Chondrocyte (in vitro differentiated cells): ENCODE measurements at places on chromosomes 4 and X. TPM values are rescaled to one million over a fixed set of nuclear protein-coding genes. Genes with fewer than 3 reads are reported as not detected.
A peak's percentile ranks its signal among the peaks of the same experiment; 100 is the strongest.

DNA sequence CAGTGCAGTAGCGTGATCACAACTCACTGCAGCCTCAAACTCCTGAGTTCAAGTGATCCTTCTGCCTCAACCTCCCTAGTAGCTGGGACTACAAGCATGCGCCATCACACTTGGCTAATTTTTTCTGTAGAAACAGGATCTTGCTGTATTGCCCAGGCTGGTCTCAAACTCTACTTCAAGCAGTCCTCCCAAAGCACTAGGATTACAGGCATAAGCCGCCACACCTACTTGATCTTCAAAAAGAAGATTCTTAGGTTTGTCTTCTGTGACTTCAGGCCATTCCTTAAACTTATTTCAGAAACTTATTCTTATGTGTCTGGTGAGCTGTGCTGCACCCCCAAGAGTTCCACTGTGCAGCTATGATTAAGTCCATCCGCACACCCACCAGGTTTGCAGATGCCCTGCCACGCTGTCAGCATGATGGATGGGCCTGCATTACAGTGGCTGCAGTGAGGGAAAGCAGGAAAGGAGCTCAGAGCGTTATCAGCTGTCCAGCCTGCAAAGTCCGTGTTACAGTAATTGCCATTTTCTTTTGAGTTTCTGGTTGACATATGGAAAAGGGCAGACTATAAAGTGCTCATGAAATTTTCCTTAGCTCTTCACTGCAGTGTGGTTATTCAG is 146.6 kb downstream of the AASDH start:
- peaks cover 5% of the 10 kb centered on the region for H3K4me1 ChIP-seq
- no peaks in the 10 kb centered on the region for H3K36me3 ChIP-seq
- DNase-seq = no peak
- no peaks in the 10 kb centered on the region for H3K27me3 ChIP-seq
- H3K27ac ChIP-seq = no peak overlapping the region
- no peak overlapping the region for H3K4me3 ChIP-seq

DNA sequence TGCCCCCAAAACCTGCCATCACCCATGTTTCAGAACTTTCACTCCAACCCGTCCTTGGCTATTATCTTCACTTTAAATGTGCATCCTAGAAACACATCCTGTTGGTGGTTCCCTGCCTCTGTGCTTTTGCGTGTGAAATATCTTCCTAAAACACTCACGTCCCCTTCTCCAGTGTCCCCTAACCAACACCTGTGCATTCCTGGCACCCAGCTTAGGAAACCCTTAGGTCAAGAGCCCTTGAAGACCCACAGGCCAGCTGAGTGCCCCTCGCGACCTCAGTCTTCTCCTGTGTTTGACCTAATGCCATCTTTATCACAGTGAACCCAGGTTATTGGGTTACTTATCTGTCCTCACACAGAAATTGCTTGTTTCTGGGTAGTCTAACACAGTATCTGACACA is 117.6 kb downstream of the STK32B start:
- H3K36me3 ChIP-seq = peaks cover 8% of the 10 kb centered on the region
- peaks cover 27% of the 10 kb centered on the region for H3K4me1 ChIP-seq
- H3K27ac ChIP-seq = no peak overlapping the region
- H3K27me3 ChIP-seq = no peaks in the 10 kb centered on the region
- no peak for DNase-seq

DNA sequence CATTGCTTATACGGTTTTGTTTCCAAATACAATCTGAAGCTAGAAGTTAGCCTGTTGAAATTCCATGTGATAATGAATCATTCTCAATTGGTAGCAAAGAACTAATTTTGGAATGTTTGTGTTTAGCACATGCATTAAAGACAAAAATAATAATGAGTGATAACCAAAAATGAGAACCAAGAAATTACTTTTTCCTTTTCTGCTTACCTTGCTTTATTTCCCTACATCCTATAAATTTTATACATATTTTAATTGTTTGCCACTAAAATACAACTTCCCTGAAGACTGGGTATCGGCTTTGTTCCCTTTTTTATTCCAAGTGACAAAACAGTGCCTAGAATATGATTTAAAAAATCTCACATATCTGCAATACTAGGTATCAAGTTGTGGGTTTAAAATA is 203.8 kb upstream of the TACR3 start:
- no peaks in the 10 kb centered on the region for H3K4me1 ChIP-seq
- H3K36me3 ChIP-seq = no peaks in the 10 kb centered on the region
- H3K4me3 ChIP-seq = no peak overlapping the region
- no peak for DNase-seq

FMR1NB gene
- total RNA-seq = not detected in 3 replicates

TLR1 gene
- total RNA-seq = 0.15 to 1.1 TPM (median 0.38 TPM) in 3 replicates

- no peaks in the 10 kb centered on the region for H3K4me1 ChIP-seq
- no peak overlapping the region for H3K4me3 ChIP-seq
- no peaks in the 10 kb centered on the region for H3K27me3 ChIP-seq
- H3K27ac ChIP-seq = no peak overlapping the region
- H3K36me3 ChIP-seq = no peaks in the 10 kb centered on the region
These were observed 5.7 kb downstream of the TRIM75 start for GRCh38 chr4:165059386-165059785.

DNA sequence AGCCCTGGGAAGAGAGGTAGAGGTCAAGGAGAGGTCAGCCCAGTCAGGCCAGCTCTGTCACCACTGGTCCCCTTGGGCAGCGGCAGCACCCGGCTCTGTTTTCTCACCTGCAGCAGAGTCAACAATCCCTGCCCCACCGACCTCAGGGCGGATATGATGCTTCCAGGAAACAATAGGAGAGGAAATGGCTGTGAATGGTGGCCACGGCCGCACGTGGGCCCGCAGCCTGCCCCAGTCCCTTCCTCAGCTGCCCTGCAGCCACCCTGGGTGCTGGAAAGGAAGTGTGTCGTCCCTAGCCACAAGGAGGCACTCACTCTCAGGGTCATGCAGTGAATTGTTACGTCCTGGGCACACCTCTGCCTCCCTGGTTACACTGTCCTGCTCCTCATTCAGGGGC is 92.5 kb upstream of the ENPP6 start:
- H3K4me3 ChIP-seq = no peak overlapping the region
- H3K27me3 ChIP-seq = no peaks in the 10 kb centered on the region
- no peaks in the 10 kb centered on the region for H3K4me1 ChIP-seq
- DNase-seq = no peak
- H3K36me3 ChIP-seq = no peaks in the 10 kb centered on the region

DNA sequence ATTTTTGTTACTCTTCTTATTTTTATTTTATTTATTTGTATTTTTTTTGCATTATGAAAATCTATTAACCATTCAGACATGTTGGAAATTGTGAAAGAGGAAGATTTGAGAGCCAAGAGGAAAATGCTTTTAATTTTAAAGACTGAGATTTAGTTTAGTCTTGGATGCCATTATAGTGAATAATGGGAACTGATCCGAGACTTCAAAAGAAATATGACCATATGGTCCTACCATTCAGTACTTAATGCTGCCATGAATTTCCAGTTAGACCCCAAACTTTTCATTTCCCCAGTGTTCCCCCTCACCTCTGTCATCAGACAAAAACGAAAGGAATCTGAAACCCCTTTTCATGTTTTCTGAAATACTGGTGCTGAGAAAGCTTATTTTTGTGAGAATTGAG is 95.5 kb downstream of the TENM3 start:
- peaks cover 10% of the 10 kb centered on the region for H3K4me1 ChIP-seq
- no peak overlapping the region for H3K4me3 ChIP-seq
- no peaks in the 10 kb centered on the region for H3K27me3 ChIP-seq
- H3K27ac ChIP-seq = no peak overlapping the region
- no peak for DNase-seq

GABRG1 gene
- not detected in 3 replicates for total RNA-seq

DRP2 gene
- total RNA-seq = 0.23 to 0.92 TPM (median 0.37 TPM) in 3 replicates

NDST3 gene
- 1.2 to 1.7 TPM (median 1.3 TPM) in 3 replicates for total RNA-seq

GPC4 gene
- 64.6 to 94.8 TPM (median 67.6 TPM) in 3 replicates for total RNA-seq

GRCh38 chr4:25982962-25983361 is 68.9 kb downstream of the SMIM20 start:
- peaks cover 3% of the 10 kb centered on the region for H3K4me1 ChIP-seq
- no peak for DNase-seq
- H3K27me3 ChIP-seq = peaks cover 3% of the 10 kb centered on the region
- H3K27ac ChIP-seq = no peak overlapping the region
- no peak overlapping the region for H3K4me3 ChIP-seq

DNA sequence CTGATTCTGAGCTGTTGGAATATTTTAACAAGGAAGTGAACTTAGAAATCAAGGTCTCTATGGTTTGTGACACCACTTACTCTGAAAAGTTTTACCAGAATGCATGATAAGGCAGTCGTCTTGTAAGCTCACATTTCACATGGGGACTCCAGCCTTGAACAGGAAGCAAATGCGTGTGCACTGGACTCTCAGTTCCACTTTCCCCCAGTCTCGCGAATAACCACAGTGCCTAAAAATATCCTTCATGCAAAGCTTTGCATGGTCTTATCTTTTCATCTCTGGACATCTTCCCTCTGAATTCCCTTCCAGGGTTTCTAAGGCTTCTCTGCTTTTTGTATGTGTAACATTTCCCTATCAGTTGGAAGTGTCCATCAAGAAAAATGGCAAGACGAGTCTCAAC is 581.8 kb downstream of the NLGN4X start:
- H3K36me3 ChIP-seq = no peaks in the 10 kb centered on the region

DNA sequence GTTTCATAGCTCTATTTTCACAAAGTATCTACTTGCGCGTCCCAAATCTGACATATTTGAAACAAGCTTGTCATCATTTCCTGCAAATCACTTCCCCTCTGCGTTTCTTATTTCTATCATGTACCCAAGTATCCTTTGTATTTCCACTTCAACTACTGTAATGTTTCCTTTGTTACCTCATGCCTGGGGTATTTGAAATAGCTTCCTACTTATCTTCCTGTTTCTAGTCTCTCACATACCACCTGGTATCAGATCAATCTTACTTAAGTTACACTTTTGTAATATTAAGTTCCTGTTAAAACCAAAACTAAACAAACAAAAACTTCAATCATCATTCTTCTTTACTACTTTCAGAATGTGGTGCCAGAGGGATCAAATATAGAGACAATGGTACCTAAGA is 93.6 kb upstream of the SMAD1 start:
- H3K4me3 ChIP-seq = no peak overlapping the region
- DNase-seq = no peak
- H3K27me3 ChIP-seq = peaks cover 47% of the 10 kb centered on the region
- H3K4me1 ChIP-seq = no peaks in the 10 kb centered on the region

DNA sequence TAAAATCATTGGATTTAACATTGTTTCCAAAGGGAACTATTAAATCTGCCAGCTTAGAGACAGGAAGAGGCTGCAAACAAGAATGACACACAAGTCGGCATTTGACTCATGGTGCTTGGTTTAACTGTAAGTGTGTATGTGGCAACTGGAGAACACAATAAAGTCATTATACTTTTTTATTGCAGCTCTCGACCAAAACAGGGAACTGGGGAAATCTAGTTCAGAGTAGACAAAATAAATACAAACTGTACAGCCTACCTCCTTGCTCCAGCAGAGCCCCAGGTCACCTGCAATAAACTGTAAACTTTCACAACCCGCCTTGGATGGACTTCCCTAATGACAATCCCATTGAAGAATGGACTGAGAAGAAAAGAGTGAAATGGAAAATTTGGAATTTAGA is 24.0 kb downstream of the NPY5R start:
- DNase-seq = no peak
- H3K36me3 ChIP-seq = no peaks in the 10 kb centered on the region
- peaks cover 6% of the 10 kb centered on the region for H3K27me3 ChIP-seq
- H3K4me1 ChIP-seq = no peaks in the 10 kb centered on the region

- H3K27ac ChIP-seq = no peak overlapping the region
- H3K4me3 ChIP-seq = no peak overlapping the region
- H3K27me3 ChIP-seq = peaks cover 2% of the 10 kb centered on the region
- H3K36me3 ChIP-seq = no peaks in the 10 kb centered on the region
- no peaks in the 10 kb centered on the region for H3K4me1 ChIP-seq
These were observed 516.4 kb upstream of the BOD1L1 start for GRCh38 chr4:14143892-14144291.

DNA sequence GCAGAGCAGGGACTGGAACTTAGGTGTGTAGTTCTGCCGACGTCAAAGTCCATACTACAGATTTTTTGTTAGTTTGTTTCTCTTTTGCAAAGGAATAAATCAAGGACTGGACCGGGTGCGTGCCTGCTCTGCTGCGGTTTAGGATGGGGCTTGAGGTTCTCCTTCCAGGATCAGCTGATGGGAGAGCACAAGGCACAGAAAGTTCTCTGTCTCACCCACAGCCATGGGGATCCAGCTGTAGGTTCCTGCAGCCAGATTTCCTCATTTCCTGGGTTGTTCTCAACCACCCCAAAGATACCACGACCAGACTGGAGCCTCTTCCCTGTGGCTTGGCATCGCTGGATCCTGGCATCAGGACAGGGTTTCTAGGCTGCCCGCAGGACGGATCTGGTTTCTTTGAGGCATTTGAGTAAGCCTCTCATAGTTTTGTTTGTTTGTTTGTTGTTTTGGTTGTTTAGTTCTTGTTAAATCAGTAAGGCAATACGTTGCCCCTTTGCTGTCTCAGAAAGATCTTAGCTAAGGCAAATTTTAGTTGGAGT is 789 bp upstream of the SRPX start:
- H3K27me3 ChIP-seq = no peaks in the 10 kb centered on the region
- H3K36me3 ChIP-seq = no peaks in the 10 kb centered on the region
- no peak for DNase-seq
- peak overlapping the region; percentile 19 for H3K27ac ChIP-seq
- peaks cover 24% of the 10 kb centered on the region for H3K4me1 ChIP-seq

GRCh38 chrX:97308171-97308570 is 424.5 kb downstream of the RPA4 start:
- H3K4me1 ChIP-seq = peaks cover 11% of the 10 kb centered on the region
- no peak overlapping the region for H3K27ac ChIP-seq
- H3K4me3 ChIP-seq = no peak overlapping the region
- no peak for DNase-seq
